ENCODE measurements at places on chromosomes 7 and 10.

DNA sequence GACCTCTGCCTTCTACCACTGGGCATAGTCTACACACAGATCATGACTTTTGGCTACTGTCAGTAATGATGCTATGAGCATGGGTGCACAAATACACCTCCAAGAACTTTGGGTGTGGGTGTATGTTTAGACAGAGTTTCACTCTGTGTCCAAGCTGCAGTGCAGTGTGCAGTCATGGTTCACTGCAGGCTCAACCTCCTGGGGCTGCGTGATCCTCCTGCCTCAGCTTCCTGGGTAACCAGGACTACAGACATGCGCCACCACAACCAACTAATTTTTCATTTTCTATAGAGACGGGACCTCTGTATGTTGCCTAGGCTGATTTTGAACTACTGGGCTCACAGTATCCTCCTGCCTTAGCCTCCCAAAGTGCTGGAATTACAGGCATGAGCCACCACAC, 194.4 kb downstream of the NSUN6 start:
- no peak overlapping the region for H3K4me3 ChIP-seq
- no peak overlapping the region for H3K27ac ChIP-seq
- H3K4me1 ChIP-seq: no peaks in the 10 kb centered on the region
- H3K36me3 ChIP-seq: no peaks in the 10 kb centered on the region
- no peaks in the 10 kb centered on the region for H3K27me3 ChIP-seq

DNA sequence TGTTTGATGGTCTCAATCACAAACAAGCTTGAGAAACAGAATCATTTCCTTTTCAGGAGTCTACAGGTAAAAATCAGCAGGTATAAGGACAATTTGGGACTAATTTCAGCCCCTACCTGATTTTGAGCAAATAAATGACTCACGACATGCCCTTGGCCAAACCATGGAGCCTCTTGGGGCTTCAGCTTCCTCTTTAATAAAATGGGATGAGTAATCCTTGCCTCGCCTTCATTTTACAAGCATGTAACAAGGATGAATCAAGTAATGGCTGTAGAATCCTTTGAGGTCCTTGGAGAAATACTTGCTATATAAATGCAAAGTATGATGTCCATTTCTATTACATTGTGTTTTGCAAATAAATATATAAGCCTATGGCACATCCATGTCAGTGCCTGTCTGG, 212.8 kb upstream of the PODXL start:
- peaks cover 7% of the 10 kb centered on the region for H3K27me3 ChIP-seq
- no peaks in the 10 kb centered on the region for H3K4me1 ChIP-seq
- no peak overlapping the region for H3K4me3 ChIP-seq
- no peaks in the 10 kb centered on the region for H3K36me3 ChIP-seq
- no peak overlapping the region for H3K27ac ChIP-seq

- no peak overlapping the region for H3K4me3 ChIP-seq
- no peak overlapping the region for H3K27ac ChIP-seq
- no peaks in the 10 kb centered on the region for H3K4me1 ChIP-seq
- no peaks in the 10 kb centered on the region for H3K36me3 ChIP-seq
- no peak for DNase-seq
These were observed 213.4 kb downstream of the PPP1R3A start for GRCh38 chr7:113705439-113705838.

DNA sequence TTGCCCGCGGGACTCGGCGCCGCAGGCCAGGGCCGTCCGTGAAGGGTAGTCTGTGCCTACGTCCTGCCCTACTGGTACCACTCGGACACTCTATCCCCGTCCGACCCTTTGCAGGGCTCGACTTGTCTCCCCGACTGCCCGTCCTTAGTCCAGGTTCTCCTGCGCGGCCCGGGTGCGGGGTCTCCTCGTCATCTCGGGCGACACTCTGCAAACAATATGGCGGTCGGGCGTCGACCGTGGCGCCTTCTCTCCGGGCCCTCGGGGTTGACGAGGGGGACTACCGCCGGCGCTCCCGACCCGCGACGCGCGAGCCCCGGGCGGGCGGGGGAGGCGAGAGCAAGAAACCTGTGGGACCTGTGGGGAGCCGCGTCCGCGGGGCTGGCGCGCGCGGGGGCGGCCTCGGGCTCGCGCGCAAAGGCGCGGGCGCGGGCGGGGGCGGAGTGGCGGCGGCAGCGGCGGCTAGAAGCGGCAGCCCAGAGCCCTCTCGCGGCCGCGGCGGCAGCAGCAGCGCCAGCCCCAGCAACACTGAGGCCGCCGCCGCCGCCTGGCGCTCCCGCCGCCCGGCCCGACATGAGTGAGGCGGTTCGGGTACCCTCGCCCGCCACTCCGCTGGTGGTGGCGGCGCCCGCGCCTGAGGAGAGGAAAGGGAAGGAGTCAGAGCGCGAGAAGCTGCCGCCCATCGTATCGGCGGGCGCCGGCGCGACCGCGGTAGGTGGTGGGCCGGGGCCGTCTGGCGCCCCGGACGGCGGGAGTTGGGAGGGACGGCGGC, at the start of gene HECTD2:
HECTD2 (plus strand) TSS at position 476 of the 769 bp plus-strand sequence; CDS start at position 571, 95 bp downstream.
- no peaks in the 10 kb centered on the region for H3K36me3 ChIP-seq
- no peaks in the 10 kb centered on the region for H3K27me3 ChIP-seq
- peak; percentile 71 for DNase-seq
- H3K27ac ChIP-seq: peak within 1 kb of the TSS; percentile 98
- H3K4me3 ChIP-seq: peak within 1 kb of the TSS; percentile 98

DNA sequence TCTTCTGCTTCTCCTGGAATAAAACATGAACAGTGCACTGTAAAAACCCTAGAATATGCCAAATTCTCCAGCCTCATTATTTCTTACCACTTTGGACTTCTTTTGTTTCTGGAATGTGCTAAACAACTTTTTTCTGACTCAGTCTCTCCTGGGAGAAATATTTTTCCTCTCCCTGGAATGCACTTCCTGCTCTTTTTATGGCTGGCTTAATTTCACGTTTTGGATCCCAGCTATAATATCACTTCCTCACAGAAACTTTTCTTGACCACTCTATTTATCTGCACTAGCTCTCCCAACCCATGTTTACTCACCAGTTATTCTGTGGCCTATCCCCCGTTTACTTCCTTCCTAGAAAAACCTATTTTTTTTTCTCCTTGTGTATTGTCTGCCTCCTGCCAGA, 26.7 kb downstream of the ABCB5 start:
- H3K4me3 ChIP-seq: no peak overlapping the region
- no peaks in the 10 kb centered on the region for H3K36me3 ChIP-seq
- no peak overlapping the region for H3K27ac ChIP-seq

- H3K27me3 ChIP-seq: no peaks in the 10 kb centered on the region
- no peak overlapping the region for H3K27ac ChIP-seq
- no peaks in the 10 kb centered on the region for H3K4me1 ChIP-seq
- no peak overlapping the region for H3K4me3 ChIP-seq
- no peaks in the 10 kb centered on the region for H3K36me3 ChIP-seq
These were observed 243.2 kb downstream of the GFRA1 start for GRCh38 chr10:116029826-116030225.

DNA sequence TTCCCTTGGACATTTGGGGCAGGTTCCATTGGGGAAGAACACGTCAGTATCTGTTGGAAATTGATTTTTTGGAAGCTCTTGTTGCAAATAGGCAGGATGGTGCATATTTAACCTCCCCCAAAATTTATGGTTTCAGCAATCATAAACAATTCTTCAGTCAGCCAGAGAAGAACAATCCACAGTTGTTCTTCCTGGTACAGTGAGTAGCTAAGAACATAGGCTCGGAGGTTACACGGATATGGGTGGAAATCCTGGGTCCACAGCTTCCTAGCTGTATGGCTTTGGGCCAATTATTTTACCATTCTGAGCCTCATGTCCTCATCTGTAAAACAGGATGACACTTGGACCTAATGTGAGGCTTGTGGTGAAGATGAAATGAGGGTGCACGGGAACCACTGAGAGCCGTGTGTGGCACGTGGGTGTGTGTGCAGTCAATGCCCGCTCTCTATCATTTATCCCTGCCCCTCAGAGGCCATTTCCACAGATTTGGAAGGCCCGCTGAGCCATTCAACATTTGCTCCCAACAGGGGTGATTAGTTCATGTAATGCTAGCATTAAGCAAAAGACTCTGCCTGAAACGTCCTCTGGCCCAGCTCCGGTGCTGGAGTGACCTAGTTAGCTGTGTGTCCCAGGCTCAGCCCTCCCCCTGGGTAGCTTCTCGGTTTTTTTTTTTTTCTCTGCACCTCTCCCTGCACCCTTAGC, 9.7 kb downstream of the CAMK1D start:
- H3K4me1 ChIP-seq: peaks cover 6% of the 10 kb centered on the region
- H3K36me3 ChIP-seq: peaks cover 2% of the 10 kb centered on the region
- no peak for DNase-seq

GRCh38 chr10:43698156-43698555, 49.5 kb upstream of the ZNF32 start:
- no peaks in the 10 kb centered on the region for H3K36me3 ChIP-seq
- no peaks in the 10 kb centered on the region for H3K27me3 ChIP-seq

DNA sequence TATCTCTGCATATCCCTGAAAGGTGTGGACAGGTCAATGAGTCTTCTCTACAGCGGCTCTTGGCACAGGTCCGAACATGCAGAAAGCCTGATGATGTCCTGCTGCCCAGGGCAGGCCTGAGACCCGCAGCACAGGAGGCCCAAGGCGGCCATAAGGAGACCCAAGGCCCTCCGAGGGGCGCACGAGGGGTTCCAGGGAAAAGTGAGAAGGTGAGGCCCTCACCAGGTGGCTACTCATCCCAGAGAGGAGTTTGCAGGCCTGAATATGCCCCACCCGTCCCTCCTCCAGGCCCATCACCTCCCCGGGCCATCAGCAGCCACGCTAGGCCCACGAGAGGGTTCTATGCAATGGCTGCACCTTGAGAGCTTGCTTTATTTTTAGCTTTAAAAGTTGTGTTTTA, 173.4 kb upstream of the RHEB start:
- H3K27ac ChIP-seq: no peak overlapping the region
- DNase-seq: no peak
- no peaks in the 10 kb centered on the region for H3K27me3 ChIP-seq
- H3K4me1 ChIP-seq: peaks cover 15% of the 10 kb centered on the region

DNA sequence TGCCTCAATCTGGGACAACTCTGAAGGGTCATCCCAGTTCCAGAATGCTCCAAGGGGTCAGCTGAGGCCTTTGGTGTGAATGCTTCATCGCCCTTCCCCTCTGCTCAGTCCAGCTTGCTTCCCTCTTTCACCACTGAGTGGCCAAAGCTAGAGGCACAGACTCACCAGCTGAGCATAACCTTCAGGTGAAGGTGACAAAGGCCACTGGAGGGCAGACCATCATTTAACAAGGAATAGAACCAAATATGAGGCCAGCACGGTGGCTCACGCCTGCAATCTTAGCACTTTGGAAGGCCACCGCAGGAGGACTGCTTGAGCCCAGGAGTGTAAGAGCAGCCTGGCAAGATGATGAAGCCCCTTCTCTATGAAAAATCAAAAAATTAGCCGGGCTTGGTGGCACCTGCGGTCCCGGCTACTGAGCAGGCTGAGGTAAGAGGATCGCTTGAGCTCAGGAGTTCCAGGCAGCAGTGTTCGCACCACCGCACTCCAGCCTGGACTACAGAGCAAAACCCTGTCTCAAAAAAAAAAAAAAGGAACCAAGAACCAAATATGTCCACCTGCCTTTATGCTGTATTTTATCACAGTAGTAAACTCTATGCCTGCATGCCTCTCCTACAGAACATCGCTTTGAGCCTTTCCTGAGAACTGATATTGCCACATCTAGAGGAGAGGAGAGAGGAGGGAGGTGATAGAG, 13.4 kb downstream of the PRKAG2 start:
- no peaks in the 10 kb centered on the region for H3K27me3 ChIP-seq
- no peaks in the 10 kb centered on the region for H3K4me1 ChIP-seq
- H3K27ac ChIP-seq: no peak overlapping the region

- no peak overlapping the region for H3K4me3 ChIP-seq
- peaks cover 10% of the 10 kb centered on the region for H3K27me3 ChIP-seq
- no peak overlapping the region for H3K27ac ChIP-seq
- H3K36me3 ChIP-seq: no peaks in the 10 kb centered on the region
These were observed 5.9 kb downstream of the SLIT1 start for GRCh38 chr10:97179731-97180362.

DNA sequence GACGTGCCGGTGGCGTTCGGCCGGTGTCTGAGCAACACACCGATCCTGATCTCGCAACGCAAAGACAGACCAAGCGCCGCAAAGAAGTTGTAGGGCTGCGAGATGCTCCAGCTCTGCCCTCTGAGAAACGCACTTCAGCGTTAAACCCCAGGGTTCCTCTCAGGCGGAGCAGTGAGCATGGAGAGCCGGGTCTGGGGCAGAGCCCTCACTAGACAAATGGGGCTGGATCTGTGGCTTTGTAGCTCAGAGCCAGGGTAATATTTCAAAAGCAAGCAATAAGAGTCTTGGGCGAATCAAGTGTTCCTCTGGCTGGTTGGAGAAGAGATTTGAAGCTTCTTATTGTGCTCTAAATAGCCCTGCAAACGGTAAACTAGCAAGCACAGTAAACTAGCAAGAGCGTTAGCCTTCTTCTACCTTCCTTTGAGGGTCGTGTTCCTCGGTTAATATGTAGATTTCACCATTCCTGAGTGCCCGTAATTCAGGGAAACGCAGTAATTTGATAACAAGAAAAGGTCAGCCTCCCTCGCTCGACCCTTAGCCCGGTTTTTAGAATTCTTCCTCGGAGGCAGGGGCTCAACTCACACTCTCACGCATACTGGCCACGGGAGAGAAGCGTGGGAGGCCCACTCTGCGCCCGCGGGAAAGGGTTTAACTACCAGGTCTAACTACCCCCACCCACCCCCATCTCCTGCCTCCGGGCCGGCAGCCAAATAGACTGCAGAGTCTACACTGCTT, 6.7 kb downstream of the SKAP2 start:
- H3K36me3 ChIP-seq: no peaks in the 10 kb centered on the region
- no peak overlapping the region for H3K27ac ChIP-seq
- DNase-seq: no peak
- H3K27me3 ChIP-seq: no peaks in the 10 kb centered on the region

DNA sequence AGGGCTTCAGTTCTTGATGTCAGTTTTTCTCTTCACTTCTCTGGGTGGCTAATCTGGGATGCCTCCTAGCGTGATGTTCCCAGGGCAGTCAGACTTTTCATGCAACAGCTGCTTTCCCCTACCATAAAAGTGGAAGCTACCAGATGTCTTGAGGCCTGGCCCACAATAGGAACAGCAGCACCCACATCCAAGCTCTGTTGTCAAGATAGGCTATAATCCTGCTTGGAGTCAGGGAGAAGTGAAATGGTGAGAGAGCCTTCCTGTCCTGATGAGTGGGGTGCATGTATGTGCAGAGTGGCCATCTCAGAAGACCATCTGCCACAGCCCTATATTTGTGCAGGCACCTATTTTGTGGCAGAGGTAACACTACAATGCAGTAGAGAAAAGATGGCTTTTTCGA, 108.0 kb downstream of the HTR5A start:
- no peak overlapping the region for H3K27ac ChIP-seq
- H3K36me3 ChIP-seq: no peaks in the 10 kb centered on the region
- H3K27me3 ChIP-seq: peaks cover 2% of the 10 kb centered on the region
- H3K4me1 ChIP-seq: no peaks in the 10 kb centered on the region
- H3K4me3 ChIP-seq: no peak overlapping the region
- DNase-seq: no peak

GRCh38 chr7:12765431-12766100, 78.1 kb downstream of the ARL4A start:
- no peak for DNase-seq
- no peaks in the 10 kb centered on the region for H3K4me1 ChIP-seq

- DNase-seq: peak; percentile 31
- H3K27ac ChIP-seq: no peak overlapping the region
- peaks cover 6% of the 10 kb centered on the region for H3K4me1 ChIP-seq
- H3K27me3 ChIP-seq: no peaks in the 10 kb centered on the region
These were observed 106.9 kb upstream of the RHEB start for GRCh38 chr7:151626422-151627115.
